Putamen (tissue), 1 donor: ENCODE measurements at places on chromosomes 5 and 9.

GRCh38 chr5:5318426-5319190 lies 103.9 kb upstream of the ICE1 start:
- DNase-seq = no peak

DNA sequence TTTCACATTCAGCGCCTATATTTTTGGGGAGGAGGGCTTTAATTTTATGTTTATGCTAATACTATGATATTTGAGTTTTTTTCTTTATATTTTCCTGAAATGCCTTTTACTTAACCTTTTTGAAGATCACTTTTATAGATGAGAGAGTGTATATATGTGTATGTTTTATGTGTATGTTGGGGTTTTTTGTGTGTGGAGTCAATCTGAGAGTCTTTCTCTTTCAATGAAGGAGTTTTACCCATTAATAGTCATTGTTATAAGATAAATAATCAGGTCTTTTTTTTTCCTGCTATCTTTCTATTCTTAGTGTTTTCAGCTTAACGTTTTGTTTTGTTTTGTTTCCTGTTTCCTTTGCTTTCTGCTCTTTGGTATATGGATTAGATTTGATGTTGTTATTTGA lies 112.2 kb downstream of the TEX10 start:
- DNase-seq = no peak

GRCh38 chr9:38082446-38083287 lies 13.6 kb upstream of the SHB start:
- no peak for DNase-seq

- no peak for DNase-seq
Observed at GRCh38 chr9:3526997-3527940, 1.5 kb upstream of the RFX3 start.

- peak; percentile 32 for DNase-seq
Observed at GRCh38 chr5:172223901-172224873, 30.2 kb downstream of the EFCAB9 start.

GRCh38 chr5:115778417-115778816 lies 38.0 kb downstream of the CDO1 start:
- DNase-seq = no peak

DNA sequence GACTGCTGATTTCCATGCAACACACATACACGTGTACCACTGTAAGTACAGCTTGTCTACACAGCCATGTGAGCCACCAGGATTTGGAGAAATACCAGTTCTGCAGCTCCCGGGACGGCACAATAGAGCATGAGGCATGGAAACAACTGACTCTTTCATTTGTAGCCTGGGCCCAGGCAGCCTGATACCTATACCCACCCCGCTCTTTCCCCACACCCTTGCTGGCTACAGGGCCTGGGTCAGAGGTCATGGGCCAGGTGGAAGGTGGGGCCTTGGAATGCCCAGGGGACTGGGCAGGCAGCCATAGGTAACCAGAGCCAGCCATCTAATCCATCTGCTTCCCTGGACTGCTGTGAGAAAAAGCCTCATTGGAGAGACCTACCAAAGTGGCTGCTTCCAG lies 39.0 kb upstream of the ZSWIM6 start:
- DNase-seq = no peak

GRCh38 chr9:19174127-19174912 lies 47.0 kb upstream of the PLIN2 start:
- no peak for DNase-seq

DNA sequence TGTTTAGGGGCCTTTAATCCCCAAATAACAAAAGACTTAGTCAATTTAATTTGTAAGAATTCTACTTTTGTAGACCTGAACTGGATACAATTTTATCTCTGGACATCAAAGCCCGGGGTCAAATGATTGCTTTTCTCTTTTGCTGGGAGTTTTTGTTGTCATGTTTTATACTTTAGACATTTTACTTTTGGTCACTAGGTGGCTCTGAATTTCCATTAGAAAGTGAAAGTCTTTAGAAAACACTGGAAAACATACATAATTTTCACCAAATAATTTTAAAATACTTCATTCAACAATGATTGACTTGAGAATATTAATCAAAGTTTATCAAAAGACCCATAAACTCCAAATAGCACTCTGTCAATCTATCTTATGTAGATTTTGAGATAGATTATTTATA lies 2.8 kb upstream of the PCA3 start:
- no peak for DNase-seq

GRCh38 chr9:109319017-109319625 lies 1.7 kb downstream of the EPB41L4B start:
- DNase-seq = no peak

DNA sequence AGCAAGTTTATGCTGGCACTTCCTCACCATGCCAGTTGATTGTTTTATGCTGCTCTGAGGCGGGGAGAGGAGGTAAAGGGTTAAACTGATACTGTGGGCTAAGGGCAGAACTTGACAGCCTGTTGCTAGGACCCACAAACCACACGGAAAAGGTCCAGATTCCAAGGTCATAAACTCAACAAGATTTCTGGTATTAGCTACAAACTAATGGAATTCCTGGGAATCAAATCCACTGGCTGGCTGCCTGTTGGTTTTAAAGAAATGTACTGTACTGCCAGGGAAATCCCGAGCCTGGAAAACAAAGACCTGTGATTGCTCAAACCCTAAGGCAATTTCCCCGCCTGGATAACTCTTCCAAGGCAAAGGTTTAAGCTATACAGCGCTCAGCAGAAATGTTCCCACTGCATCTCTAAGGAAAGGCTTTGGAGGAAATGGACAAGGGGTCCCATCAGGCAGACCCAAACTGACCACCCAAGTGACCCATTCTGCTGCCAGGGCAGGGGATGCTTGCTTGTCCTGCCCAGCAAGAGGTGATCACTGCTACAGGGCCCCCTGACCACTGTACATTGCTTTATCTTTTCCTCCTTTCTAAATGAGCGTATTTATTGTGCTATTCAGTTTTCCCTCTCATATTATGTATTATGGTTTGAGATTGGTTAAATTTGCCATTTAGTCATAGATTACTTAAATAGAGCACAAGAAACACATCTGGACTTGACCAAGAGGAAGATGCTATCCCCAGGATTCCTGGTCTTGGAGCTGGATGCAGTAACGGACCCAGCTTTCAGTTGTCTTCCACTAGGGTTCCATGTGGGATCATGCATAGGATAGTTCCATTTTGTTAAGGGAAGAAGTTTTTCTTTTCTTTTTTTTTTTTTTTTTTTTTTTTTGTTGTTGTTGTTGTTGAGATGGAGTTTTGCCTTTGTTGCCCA lies 124.3 kb downstream of the SUSD1 start:
- no peak for DNase-seq

DNA sequence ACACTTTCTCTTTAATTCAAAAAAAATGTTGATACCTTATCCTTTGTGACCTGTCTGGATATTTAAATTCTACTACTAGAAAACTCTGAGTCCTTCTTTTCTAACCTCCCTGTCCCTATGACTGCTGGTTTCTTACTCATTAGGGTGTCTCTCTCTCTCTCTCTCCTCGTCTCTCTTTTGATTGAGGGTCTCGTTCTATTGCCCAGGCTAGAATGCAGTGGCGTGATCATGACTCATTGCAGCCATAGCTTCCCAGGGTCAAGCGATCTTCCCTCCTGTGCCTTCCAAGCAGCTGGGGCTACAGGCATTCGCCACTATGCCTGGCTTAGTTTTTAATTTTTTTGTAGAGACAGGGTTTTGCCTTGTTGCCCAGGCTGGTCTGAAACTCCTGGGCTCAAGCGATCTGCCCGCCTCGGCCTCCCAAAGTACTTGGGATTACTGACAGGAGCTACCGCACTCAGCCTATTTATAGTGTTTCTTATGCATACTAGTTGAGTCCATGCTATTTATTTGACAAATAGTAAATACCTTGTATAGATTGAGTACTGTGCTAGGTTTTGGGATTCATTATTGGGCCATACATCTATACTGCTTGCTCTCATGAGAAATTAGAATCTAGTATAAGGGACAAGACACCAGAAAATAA lies 61.9 kb downstream of the NSD1 start:
- DNase-seq = no peak

GRCh38 chr5:150320044-150320613 lies 17.4 kb upstream of the ARSI start:
- peak; percentile 77 for DNase-seq

- DNase-seq = no peak
Observed at GRCh38 chr5:176789873-176790615, 20.3 kb upstream of the UNC5A start.

- no peak for DNase-seq
Observed at GRCh38 chr5:170436335-170436734, 47.2 kb upstream of the KCNMB1 start.

- DNase-seq = peak; percentile 98
Observed at GRCh38 chr5:138331449-138332368, at the start of gene CDC25C. Gene CDC25C (minus strand): TSS chr5:138331804. CDS start chr5:138331180, 624 bp downstream.

DNA sequence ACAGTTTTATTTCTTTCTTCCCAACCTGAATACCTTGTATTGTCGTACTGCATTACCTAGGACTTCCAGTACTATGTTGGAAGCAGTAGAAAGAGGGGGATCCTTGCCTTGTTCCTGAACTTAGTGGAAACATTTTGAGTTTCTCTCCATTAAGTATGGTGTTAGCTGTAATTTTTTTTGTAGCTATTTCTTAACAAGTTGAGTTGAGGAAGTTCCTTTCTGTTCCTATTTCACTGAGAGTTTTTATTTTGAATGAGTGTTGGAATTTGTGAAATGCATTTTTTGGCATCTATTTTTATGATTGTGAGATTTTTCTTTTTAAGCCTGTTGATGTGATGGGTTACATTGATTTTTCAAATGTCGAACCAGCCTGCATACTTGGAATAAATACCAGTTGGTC lies 49.0 kb downstream of the FSD1L start:
- no peak for DNase-seq

- no peak for DNase-seq
Observed at GRCh38 chr9:7210854-7211637, 453.3 kb downstream of the KDM4C start.

GRCh38 chr9:90647843-90648242 lies 5.2 kb upstream of the DIRAS2 start:
- DNase-seq = no peak

DNA sequence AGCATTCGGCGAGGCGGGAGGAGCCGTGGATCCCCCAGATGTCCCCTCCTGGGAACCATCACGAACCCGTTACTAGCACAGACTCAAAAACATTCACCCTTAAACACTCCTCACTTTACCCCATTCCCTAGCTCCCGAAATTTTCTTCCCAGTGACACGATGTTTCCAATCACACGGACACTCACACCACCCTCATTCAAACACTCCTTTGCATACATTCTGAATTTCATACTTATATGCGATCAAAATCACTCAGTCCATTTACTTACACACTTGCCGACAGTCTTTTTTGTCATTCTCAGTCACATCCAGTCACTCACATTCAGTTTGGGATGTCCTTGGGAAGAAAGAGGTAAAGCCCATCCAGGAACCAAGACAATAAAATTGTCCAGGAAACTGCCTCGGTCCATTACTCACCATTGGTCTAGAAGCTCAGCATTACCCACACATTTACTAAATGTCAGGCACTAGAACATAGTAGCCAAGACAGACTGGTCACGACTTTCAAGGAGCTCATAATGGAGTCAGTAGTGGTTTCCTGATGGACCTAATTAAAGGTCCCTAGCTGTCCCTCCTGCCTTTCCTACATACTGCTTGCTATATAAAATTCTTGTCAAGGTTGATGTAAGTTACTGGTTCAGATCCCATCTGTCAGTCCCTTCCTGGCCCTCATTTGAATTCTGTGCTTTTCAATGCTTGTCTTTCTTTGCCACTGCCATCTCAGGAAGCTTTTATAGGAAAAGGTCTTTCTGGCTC lies 574 bp downstream of the SLC35A4 start:
- no peak for DNase-seq

- DNase-seq = no peak
Observed at GRCh38 chr9:90815183-90815943, 13.7 kb downstream of the SYK start.

GRCh38 chr5:122367456-122367855 lies 55.4 kb downstream of the SNCAIP start:
- DNase-seq = no peak

GRCh38 chr5:72067682-72068470 lies 39.4 kb upstream of the MAP1B start:
- DNase-seq = peak; percentile 45

DNA sequence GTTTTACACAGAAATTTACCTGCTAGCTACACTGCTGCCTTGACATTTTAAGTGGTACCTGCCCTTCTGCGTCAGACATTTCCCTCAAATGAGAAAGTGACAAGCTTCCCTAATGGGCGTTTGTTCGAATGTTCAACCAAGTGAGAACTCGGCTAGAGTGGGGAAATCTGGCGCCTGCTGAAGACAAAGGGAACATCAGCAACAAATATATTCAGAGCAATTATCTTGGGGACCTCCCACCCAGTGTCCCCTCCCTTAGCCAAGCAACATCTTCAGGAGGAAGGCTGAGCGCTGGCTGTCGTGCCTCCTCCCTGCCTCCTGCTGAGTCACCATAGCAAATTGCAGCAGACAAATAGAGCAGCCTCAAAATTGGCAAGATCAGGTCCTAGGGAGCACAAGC lies 57.1 kb downstream of the MFAP3 start:
- no peak for DNase-seq

GRCh38 chr5:172086194-172086975 lies 79.9 kb upstream of the FBXW11 start:
- no peak for DNase-seq

GRCh38 chr5:35794684-35795375 lies 61.9 kb upstream of the IL7R start:
- no peak for DNase-seq

- DNase-seq = no peak
Observed at GRCh38 chr9:22112870-22113821, 104.0 kb upstream of the CDKN2B start.

GRCh38 chr5:55841976-55842375 lies 9.2 kb upstream of the IL31RA start:
- no peak for DNase-seq

- no peak for DNase-seq
Observed at GRCh38 chr9:110076894-110077725, 130.8 kb downstream of the C9orf152 start.

DNA sequence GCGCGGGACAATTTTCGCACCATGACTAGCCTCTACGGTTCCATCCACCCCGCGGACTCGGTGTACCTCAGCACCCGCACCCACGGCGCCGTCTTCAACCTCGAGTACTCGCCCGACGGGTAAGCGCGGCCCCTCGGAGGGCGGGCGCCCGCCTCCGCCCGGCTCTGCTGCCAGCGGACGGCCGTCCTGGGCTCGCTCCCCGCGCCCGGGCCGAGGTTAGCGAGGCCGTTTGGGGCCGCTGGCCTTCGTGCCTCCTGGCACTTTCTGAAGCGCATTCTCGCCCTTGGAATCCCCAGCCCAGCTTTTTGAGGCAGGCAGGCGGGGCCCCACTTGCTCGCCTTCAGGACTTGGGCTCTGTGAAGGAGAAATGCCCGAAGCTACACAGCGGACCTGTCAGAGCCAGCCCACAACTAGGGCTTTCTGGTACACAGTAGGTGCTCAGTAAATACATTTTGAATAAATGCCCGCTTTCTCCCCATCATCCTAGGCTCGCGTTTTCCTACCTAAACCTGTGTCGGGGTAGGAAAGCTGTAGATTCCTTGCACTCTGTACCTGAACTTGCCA lies 772 bp downstream of the DCAF10 start:
- no peak for DNase-seq
